Regular cardiac myocyte (primary cell): ENCODE measurements at places on chromosomes 13 and 19. TPM values are rescaled to one million over a fixed set of nuclear protein-coding genes. Genes with fewer than 3 reads are reported as not detected.

LPAR6 gene
- 6.5 and 9.6 TPM in 2 replicates for total RNA-seq

KLK14 gene
- not detected in 2 replicates for total RNA-seq

ADGRE3 gene
- not detected in 2 replicates for total RNA-seq

C19orf47 gene
- total RNA-seq = 8.2 and 9.0 TPM in 2 replicates

ZNF600 gene
- 3.4 and 4.2 TPM in 2 replicates for total RNA-seq

GNA15 gene
- total RNA-seq = under 0.01 TPM in 2 replicates

MAST1 gene
- 3.4 TPM in 1 of 2 replicates, not detected in the other for total RNA-seq

RNASEH2A gene
- 10.1 and 78.6 TPM in 2 replicates for total RNA-seq

KLK15 gene
- total RNA-seq = not detected in 2 replicates

KIR3DL1 gene
- not detected in 2 replicates for total RNA-seq

HIPK4 gene
- total RNA-seq = 0.19 and 0.28 TPM in 2 replicates

IQCN gene
- total RNA-seq = 0.19 and 0.56 TPM in 2 replicates

SPC24 gene
- total RNA-seq = 9.6 and 104 TPM in 2 replicates

PGLYRP1 gene
- not detected in 2 replicates for total RNA-seq

ZIM2 gene
- total RNA-seq = under 0.01 TPM in 2 replicates

DPRX gene
- total RNA-seq = not detected in 2 replicates

RSPH6A gene
- total RNA-seq = under 0.01 and 0.28 TPM in 2 replicates

NFKBIB gene
- total RNA-seq = 9.9 and 15.7 TPM in 2 replicates

GARRE1 gene
- 9.4 and 16.1 TPM in 2 replicates for total RNA-seq

ERICH4 gene
- total RNA-seq = not detected in 2 replicates

CYSLTR2 gene
- total RNA-seq = 0.19 and 4.8 TPM in 2 replicates

GAS6 gene
- total RNA-seq = 74.4 and 134 TPM in 2 replicates

CYP2A6 gene
- not detected in 2 replicates for total RNA-seq

ZNF729 gene
- total RNA-seq = under 0.01 TPM in 1 of 2 replicates, not detected in the other

CYP4F3 gene
- not detected in 2 replicates for total RNA-seq

POLR2I gene
- total RNA-seq = 41.7 and 65.2 TPM in 2 replicates

MAB21L1 gene
- total RNA-seq = 1.1 and 1.9 TPM in 2 replicates

NTF4 gene
- total RNA-seq = not detected in 2 replicates

BEST2 gene
- not detected in 2 replicates for total RNA-seq

ZNF540 gene
- total RNA-seq = 0.19 and 2.3 TPM in 2 replicates

HSH2D gene
- not detected in 2 replicates for total RNA-seq

ARHGEF18 gene
- 32.6 and 32.7 TPM in 2 replicates for total RNA-seq

SHISA2 gene
- total RNA-seq = 0.19 and 0.28 TPM in 2 replicates

ADPRHL1 gene
- 0.56 and 0.58 TPM in 2 replicates for total RNA-seq

LGALS14 gene
- total RNA-seq = not detected in 2 replicates

TMEM86B gene
- total RNA-seq = 1.5 and 2.3 TPM in 2 replicates

AMER2 gene
- total RNA-seq = not detected in 2 replicates

LGALS7B gene
- total RNA-seq = not detected in 2 replicates

WDR62 gene
- total RNA-seq = 0.85 and 8.4 TPM in 2 replicates

ZNF491 gene
- 2.9 and 3.9 TPM in 2 replicates for total RNA-seq

AMH gene
- 0.19 and 0.85 TPM in 2 replicates for total RNA-seq

CD79A gene
- total RNA-seq = 0.19 TPM in 1 of 2 replicates, not detected in the other

OR7A5 gene
- total RNA-seq = not detected in 2 replicates

CD209 gene
- not detected in 2 replicates for total RNA-seq
